Hepatic stellate cell (primary cell): ENCODE measurements at places on chromosomes 16 and 17.
A peak's percentile ranks its signal among the peaks of the same experiment; 100 is the strongest.

DNA sequence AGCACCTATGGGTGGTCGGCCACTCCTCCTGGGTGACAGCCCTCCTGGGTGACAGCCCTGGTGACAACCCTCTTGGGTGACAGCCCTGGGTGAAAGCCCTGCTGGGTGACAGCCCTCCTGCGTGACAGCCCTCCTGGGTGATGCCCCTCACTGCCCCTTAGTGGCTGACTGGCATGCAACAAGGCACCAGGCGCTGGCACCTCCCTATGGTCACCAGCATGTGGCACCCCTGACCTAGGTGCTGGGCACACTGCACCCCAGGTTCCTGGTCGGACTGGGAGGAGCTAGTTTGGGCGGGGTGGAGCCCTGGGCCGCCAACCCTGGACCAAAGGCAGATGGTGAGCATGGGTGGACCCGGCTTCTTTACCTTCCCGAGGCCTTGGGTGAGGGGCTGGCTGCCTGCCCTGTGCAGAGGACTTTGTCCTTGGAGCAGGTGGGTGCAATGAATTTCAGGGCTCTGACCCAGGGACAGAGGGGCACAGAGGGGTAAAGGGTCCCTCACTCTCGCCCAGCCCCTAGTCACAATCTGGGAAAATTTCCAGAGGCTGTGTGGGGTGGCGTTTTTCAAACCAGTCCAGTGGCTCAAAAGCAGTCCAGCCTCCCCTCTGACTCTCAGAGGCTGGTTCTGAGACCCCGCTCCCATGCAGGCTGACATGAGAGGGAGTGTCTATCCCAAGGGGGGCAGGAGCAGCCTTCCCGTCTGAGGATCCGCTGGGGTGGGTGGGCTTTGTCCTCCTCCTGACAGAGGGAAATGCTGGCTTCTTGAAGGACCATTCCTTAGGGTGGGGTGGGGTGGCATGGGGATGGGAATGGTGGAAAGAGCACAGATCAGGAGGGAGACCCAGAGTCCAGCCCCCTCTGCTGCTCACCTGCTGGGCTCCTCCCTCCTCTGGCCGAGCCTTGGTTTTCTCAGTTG lies 25.9 kb upstream of the TNFRSF13B start:
- DNase-seq: peak; percentile 59

GRCh38 chr17:42928714-42929496 lies 28.3 kb downstream of the G6PC1 start:
- peak; percentile 84 for DNase-seq

- DNase-seq: no peak
These were observed 8.4 kb upstream of the CLEC18A start for GRCh38 chr16:69942627-69943170.

DNA sequence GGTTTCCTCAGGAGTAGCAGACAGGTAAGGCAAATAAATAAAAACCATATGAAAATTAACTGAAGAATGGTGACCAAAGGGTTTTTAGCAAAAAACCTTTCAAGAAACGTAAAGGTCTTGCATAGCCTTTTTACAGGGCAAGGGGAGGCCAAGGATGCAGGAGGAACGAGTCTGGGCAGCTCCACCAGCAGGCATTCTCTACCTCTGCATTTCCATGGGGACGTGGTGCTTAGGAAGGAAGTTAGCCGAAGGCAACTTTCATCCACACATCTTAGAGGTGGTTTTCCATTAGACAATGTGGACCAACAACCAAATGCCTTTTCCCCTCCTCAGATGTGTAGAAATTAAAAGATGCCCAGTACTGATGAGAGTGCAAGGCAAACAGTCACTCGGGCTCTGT lies 20.7 kb downstream of the TOM1L2 start:
- DNase-seq: no peak

- no peak for DNase-seq
These were observed 11.4 kb downstream of the MYH4 start for GRCh38 chr17:10457952-10458351.

- DNase-seq: no peak
These were observed 307.9 kb upstream of the MON1B start for GRCh38 chr16:76883076-76883475.

DNA sequence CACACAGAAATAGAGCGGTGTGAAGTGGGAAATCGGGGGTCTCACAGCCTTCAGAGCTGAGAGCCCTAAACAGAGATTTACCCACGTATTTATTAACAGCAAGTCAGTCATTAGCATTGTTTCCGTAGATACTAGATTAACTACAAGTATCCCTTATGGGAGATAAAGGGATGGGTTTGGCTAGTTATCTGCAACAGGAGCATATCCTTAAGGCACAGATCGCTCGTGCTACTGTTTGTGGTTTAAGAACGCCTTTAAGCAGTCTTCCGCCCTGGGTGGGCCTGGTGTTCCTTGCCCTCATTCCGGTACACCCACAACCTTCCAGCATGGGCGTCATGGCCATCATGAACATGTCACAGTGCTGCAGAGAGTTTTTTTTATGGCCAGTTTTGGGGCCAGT lies 27.0 kb downstream of the TMC6 start:
- DNase-seq: no peak
